ENCODE measurements at places on chromosomes 1 and 21.

DNA sequence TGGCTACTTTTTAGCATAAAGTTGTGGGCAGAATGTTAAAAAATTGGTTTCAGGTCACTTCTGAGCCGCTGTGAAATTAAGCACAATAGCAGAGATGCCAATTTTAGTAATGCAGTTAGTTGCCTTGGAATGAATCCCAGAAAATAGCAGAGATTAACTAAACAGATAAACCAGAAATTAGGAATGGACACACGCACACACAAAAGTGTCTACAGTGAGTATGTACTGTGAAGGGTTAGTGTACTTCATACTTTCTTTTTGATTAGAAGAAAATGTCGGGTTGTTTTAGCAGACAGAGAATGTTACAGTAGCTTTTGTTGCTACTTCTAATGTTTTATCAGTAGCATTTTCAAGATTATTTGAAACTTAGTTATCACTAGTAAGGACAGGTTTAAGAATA lies 106.7 kb downstream of the LEPR start:
- DNase-seq, result no peak

DNA sequence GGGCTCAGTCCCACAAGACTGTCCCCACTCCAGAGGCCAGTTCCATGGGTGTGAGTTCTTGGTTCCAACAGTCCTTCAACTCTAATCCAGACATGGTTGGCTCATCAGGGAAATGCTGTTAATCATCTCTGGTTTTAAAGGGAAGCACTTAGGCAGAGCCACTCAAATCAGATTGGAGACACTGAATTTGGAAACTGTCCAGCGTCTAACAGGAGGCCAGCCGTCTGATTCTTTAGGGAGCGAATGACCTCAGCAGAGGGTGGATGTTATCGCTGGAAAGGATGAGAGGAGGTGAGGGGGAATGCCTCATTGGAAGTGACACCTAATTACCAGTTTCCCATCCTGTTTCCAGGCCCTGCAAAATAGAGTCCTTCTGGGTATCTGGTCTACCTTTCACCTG lies 22.8 kb upstream of the LRRC38 start:
- DNase-seq, result no peak

- DNase-seq, result no peak
These were observed 45.7 kb downstream of the TDRD5 start for GRCh38 chr1:179637211-179637860.

DNA sequence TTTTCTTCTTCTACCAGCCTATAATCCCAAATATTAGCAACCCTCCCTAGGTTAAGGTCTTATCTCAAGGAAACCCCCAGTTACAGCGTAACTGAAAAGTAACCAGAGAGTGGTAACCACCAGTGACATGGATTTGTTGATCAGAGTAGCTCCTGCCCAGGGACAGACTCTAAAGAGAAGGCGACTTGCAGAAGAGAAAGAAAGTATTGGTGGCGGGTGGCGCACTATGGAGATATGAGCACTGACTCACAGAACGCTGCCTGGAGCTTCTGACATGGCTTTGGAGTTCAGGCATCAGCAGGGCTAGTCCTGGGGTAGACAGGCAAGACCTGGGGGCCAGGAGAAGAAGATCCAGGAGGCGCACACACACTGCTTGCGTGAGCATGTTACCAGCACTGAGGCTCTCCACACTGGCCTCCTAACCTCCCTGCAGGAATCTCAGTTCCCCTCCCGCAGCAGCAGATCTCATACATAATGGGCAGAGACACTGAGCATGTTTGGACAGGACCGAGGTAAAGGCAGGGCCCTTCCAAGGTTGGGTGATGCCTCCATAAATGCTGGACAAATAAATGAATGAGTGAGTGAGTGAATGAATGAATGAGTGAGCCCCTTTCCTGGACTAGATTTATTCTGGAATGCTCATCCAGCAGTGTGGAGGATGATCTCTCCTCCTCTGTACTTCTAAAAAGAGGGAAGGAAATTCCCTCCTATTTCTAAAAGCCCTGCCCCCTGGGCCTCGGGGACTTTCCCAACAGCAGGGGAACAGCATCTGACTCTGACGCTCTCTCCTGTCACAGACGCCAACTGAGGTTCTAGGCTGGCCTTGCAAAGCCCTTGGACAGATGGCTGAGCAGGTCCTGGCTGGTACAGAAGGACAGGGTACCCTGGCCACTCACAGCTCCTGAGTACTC lies 175.5 kb downstream of the CLIC6 start:
- no peak for DNase-seq

GRCh38 chr1:192557841-192558595 lies 17.6 kb upstream of the RGS1 start:
- DNase-seq, result no peak

DNA sequence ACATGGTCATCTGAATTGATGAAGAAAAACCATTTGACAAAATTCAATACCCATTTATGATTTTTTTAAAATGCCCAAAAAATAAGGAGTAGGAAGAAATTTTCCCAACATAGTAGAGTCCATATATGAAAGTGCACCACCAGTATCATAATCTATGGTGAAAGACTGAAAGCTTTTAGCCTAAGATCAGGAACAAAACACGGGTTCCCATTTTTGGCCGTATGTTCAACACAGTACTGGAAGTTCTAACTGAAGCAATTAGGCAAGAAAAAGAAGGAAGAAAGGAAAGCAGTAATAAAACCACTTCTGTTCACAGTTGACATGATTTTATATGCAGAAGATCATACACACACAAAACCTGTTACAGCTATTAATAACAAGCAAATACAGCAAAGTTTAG lies 227.8 kb upstream of the RAB4A start:
- no peak for DNase-seq

DNA sequence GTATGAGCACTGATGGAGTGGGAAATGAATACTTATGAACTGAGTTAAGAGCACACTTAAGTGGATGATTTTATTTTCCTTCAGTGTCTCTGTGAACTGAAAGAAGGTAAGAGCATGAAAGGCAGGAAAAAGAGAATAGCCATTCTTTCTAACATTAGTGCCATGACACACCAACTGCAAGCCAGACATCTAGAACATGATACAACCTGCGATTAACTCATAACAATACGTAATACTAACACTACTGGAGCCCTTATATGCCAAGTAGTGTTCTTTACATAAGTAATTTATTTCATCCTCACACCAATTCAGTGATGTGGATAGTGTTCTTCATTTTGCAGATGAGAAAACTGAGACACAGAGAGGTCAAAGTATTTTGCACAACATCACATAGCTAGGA lies 56.7 kb downstream of the PRRX1 start:
- no peak for DNase-seq

GRCh38 chr1:202189918-202190715 lies 3.5 kb upstream of the LGR6 start:
- no peak for DNase-seq

- no peak for DNase-seq
These were observed 65.8 kb upstream of the ABCG1 start for GRCh38 chr21:42153046-42153686.

- no peak for DNase-seq
These were observed 51.9 kb downstream of the DNTTIP2 start for GRCh38 chr1:93827128-93827527.

DNA sequence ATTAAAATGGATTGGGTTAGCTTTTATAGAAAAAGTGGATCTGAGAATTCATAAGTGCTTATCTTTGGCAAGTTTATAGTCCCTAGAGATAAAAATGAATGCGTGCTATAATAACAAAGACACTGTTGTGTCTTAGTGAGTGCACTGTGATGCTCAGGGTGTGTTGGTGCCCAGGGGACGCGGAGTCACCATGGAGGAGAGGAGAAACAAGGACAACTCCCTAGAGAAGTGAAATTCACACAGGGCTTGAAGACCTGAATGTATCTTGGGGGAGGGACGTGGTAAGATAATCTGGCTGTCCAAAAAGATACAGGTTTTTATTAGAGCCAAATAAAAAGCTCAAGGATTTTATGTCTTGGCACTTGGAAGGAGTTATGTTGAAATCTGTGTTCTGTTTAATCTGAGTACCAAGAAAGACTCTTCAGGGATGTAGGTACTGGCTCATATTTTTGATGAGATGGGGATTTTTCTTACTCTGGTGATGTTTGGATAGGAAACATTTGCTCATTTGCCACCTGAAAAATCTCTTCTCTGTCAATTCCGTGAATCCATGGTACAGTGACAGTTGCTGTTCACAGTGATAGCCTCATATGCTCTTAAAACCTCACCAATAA lies 9.6 kb downstream of the SMYD2 start:
- no peak for DNase-seq

DNA sequence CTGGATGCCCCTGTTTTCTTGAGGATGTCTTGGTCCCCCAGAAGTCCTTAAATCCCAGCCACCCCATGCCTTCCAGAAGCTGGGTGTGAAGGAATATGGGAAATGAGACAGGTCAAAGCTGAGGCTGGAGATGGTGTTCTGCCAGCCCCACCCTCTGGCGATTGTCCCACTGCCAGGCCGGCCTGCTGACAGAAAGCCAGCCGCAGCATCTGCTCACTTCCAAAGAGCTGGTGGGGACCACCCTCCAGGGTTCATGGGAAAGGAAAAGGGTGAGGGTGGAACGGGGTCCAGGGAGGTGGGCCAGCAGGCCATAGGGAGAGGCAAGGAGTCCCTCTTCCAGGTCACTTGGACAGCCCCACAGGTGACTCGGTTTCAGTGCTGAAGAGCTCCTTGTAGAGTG lies 1.9 kb upstream of the LINGO4 start:
- DNase-seq, result no peak

GRCh38 chr21:14968821-14969220 lies 96.0 kb downstream of the NRIP1 start:
- DNase-seq, result no peak

- DNase-seq, result no peak
These were observed 189.7 kb downstream of the HS2ST1 start for GRCh38 chr1:87104140-87104539.

- no peak for DNase-seq
These were observed 192.9 kb downstream of the DUSP10 start for GRCh38 chr1:221548942-221549341.

- DNase-seq, result no peak
These were observed 321.0 kb upstream of the LRRC7 start for GRCh38 chr1:69246710-69247109.

GRCh38 chr21:46608672-46609111 lies 3.8 kb upstream of the S100B start:
- no peak for DNase-seq

- no peak for DNase-seq
These were observed 8.3 kb upstream of the RNF19B start for GRCh38 chr1:32972814-32973428.
